ENCODE measurements at places on chromosomes 7 and 10.

DNA sequence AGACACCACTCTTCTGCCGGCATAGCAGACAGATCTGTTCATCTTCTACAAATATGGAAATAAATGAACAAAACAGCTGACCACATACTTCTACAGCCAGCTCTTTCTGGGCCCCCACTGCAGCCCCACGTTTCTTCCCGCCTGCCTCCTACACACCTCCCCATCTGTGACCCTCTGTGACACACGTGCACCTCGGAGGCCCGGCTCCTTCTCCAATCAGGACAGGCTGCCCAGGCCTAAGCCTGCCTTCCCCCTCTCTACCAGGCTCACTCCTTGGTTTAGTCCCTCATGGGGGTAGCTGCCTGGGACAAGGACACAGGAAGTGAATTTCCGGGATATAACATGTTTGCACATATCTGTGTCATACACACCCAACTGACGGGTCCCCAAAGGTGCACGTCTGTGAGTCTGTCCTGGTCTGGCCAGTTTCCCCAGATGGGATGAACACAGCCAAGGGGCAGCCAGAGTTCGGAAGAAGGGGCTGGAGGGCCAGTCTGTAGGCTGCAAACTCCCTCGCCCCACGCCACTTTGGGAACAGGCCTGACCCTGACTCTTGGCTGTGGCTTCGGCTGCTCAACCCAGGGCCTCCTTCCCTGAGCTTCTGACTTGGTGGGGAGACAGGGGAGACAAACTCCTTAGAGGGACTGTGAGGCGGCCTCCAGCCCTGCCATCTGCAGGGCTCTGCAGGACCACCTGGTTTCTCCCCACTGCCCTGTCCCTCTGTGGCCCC lies 30.3 kb downstream of the PITRM1 start:
- no peak for DNase-seq

GRCh38 chr7:127415060-127415742 lies 22.7 kb upstream of the ZNF800 start:
- no peak for DNase-seq

DNA sequence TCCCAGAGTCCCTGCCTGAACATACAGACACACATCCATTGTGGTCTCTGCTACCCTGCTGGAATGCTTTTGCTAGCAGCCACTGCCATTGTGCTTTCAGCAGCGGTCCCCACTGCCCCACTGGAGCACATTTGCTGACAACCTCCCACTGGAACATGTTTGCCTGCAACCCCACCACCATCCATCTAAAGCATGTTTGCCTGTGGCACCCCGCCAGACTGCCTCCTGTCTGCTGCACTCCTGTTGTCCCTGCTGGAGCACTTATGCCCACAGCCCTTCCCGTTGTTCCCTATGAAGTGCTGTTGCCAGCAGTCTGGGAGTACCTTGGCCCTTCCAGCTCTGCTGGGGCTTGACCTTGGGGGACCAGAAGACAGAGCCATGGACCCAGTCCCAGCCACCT lies 136.3 kb downstream of the ARL5B start:
- no peak for DNase-seq

GRCh38 chr10:131213741-131214505 lies 97.6 kb downstream of the TCERG1L start:
- DNase-seq, result no peak

- DNase-seq, result no peak
Observed at GRCh38 chr10:34711500-34711899, 103.6 kb downstream of the PARD3 start.

GRCh38 chr10:69588358-69588757 lies 15.1 kb upstream of the NEUROG3 start:
- DNase-seq, result no peak

DNA sequence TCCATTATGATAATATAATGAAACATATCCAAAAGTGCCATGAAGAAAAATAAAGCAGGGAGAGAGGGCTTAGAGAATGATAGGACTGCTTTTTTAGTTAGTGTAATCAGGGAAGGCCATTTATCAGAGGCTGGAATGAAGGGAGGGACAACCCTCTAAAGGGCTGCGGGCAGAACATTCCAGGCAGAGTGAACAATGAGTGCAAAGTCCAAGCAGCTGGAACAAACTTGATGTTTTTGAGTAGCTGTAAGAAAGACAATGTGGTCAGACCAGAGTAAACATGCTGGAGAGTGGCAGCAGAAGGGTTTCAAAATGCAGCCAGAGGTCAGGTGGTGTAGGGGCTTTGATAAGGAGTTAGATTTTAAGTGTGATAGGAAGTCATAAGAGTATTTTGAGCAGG lies 65.6 kb upstream of the CCDC6 start:
- DNase-seq, result no peak

DNA sequence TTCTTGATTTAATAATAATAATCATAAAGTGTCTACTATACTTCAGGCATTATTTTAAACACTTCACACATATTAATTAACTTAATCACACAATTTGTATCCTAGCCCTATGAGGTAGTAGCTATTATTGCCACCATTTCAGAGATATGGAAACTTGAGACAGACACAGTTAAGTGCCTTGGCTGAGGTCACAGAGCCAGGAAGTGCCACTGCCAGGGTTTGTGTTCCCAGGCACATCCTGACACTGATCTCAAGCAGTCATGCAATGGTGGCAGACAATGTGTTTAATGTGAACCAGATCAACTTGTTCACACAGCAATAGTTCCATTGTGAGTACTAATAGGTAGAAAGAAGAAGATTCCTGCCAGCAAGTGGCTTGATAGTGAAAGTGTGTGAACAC lies 666.0 kb downstream of the SUGCT start:
- DNase-seq, result no peak
